NCI-H187 (cell line): ENCODE measurements at places on chromosomes 16 and 17.

DNA sequence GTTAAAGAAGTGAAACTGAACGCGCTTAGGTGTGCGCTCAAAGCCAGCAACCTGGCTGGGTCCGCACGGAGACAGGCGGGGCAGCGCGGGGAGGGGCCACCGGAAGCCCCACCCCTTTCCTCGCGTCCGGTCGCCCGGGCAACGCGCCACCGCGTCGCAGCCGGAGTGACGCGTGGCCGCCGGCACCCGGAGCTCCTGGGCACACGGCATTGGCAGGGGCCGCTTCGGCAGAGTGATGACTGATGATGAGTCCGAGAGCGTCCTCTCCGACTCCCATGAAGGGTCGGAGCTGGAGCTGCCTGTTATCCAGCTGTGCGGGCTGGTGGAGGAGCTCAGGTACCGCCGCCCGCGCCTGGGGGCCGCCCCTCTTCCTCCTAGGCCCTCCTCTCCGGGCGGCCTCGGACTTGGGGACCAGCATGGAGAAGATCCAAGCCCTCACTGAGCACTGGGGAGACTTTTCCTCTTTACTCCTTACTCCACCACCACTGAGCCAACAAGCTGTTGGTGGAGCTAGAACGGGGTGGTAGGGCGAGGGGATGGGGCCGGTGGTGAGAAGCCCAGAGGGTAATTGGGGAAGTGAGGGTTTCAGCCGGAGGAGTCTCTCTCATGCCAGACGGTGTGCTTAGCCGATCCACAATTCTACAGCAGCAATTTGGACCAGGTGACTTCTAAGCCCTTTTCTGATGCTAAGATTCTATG is 44.9 kb downstream of the PRSS54 start:
- DNase-seq, result peak; percentile 27

- DNase-seq, result no peak
Observed at GRCh38 chr16:81752225-81752875, 26.7 kb upstream of the PLCG2 start.

- no peak for DNase-seq
Observed at GRCh38 chr17:81858170-81858966, 2.0 kb downstream of the P4HB start.

DNA sequence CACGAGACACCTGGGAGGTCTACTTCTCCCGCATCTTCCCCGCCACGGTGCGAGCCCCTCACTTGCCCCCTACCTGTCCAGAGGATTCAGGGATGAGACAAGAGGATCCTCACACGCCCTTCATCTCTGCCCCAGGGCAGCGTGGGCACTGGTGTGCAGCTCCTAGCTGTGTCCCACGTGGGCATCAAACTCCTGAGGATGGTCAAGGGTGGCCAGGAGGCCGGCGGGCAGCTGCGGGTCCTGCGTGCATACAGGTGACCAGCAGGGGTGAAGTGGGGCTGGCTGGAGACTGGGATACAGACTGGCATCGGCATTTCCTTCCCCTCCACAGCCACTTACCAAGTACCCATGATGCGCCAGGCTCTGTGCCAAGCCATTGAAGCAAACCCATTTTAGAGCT is 28.4 kb upstream of the ALKBH5 start:
- DNase-seq, result no peak

- DNase-seq, result no peak
Observed at GRCh38 chr17:8939496-8940334, 25.8 kb downstream of the PIK3R5 start.

DNA sequence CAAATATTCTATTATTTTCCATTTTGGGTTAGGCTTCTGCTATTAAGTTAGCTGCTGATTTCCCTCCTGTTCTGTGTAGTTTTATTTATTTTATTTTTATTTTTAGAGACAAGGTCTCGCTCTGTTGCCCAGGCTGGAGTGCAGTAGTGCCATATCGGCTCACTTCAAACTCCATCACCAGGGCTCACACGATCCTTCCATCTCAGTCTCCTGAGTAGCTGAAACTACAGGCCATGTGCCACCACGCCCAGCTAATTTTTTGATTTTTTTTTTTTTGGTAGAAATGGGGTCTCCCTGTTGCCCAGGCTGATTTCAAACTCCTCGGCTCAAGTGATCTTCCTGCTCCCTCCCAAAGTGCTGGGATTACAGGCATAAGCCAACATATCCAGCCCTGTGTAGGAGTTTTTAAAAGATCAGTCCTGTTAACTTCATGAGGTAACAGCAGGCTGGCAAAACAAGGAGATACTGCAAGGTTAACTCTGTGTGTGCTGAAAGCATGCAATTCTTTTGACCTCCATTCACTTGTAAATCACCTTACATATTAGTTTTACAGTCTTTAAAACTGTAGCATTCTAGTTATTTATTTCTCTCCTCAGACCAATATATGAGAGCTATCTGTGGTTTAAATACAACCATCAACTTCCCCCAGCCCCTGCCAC is 63.2 kb downstream of the SSH2 start:
- no peak for DNase-seq

DNA sequence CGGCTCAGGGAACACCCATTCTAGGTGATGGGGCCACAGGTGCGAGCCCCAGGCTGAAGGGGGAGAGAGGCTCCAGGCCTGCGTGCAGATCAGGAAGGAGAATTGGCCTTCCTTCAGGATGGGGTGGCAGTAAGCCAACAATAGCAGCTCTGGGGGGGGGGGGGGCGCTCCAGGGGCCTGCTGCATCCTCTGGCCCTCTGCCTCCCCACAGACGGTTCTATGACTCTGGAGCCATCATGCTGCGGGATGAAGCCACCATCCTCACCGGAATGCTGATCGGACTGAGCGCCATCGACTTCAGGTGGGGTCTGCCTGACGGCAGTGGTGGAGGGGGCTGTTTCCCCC is 6.1 kb downstream of the RUNDC3A start:
- no peak for DNase-seq

DNA sequence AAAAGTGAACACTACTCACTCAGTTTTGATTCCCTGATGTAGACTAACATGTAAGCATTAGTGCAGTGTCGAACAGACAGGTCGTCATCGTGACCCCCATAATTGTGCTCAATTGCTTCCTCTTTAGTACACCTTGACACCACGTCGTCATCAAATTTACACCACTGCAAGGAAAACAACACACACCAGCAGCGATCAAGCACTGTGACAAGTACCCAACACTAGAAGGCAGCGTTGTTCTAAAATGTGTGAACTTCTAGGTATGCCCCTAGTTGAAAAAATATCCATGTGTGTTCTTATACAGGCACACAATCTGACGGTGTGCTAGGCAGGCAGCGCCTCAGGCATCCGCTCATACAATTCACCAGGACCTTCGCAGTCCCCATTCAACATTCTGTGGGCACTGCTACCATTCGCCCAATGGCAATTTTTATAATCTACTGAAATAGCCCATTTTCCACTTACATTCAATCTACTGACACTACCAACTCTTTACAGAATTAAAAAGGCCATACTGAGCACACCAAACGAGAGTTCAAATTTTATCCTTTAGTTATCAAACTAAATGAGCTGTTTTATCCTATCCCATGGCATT is 23.1 kb downstream of the LITAFD start:
- no peak for DNase-seq

GRCh38 chr17:57357392-57357784 is 101.1 kb downstream of the MSI2 start:
- DNase-seq, result no peak

DNA sequence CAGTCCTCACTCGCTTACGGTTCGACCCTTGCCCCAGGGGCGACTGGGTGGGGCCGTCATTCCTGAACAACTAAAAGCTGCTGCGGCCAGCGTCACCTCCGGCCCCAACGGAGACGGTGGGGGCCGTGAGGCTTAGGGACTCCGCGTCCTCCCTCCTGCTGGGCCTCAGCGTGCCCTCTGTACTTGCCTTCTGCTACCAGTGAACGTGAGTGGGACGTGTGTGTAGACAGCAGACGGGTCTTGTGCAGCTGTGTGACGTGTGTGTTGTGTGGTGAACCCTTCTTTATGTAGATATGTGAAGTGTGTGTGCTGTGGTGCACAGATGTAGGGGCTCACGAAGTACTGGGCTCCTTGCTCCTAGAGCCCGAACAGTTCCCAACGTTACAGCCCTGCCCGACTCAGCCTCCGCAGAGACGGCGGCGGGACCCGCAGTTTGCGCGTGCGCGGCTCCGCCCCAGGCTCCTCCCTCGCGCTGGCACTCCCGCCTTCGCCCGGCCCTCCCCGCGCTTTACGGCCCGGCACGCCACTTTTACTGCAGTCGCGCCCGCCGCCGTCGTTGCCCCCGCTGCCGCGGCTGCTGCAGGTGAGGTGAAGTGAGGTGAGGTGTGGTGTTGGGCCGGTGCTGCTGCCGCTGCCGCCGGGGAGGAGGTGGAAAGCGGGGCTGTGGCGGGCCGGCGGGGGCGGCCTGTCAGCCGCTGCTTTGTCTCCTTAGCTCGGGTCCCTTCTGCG is at the start of gene PHAF1:
Gene PHAF1 (plus strand): TSS at position 535 of the 729 bp plus-strand sequence. CDS start 235 bp downstream, outside the sequence.
- DNase-seq, result peak; percentile 49

GRCh38 chr16:87028481-87029320 is 288.5 kb downstream of the C16orf95 start:
- DNase-seq, result no peak

DNA sequence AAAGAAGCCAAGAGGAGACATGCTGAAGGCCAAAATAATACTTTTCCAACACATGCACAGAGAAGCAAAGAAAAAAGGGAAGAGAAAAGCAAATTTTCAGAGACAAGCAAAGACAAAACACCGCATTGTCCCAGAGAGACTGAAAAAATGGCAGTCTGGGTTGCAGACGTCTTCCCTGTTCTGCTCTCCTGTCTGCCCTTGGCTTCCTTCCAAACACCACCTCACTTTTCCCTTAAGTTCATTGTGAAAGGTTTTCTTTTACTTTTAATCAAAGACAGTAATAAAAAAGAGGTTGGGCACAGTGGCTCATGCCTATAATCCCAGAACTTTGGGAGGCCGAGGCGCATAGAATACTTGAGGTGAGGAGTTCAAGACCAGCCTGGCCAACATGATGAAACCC is 21.2 kb upstream of the VAT1L start:
- DNase-seq, result no peak

DNA sequence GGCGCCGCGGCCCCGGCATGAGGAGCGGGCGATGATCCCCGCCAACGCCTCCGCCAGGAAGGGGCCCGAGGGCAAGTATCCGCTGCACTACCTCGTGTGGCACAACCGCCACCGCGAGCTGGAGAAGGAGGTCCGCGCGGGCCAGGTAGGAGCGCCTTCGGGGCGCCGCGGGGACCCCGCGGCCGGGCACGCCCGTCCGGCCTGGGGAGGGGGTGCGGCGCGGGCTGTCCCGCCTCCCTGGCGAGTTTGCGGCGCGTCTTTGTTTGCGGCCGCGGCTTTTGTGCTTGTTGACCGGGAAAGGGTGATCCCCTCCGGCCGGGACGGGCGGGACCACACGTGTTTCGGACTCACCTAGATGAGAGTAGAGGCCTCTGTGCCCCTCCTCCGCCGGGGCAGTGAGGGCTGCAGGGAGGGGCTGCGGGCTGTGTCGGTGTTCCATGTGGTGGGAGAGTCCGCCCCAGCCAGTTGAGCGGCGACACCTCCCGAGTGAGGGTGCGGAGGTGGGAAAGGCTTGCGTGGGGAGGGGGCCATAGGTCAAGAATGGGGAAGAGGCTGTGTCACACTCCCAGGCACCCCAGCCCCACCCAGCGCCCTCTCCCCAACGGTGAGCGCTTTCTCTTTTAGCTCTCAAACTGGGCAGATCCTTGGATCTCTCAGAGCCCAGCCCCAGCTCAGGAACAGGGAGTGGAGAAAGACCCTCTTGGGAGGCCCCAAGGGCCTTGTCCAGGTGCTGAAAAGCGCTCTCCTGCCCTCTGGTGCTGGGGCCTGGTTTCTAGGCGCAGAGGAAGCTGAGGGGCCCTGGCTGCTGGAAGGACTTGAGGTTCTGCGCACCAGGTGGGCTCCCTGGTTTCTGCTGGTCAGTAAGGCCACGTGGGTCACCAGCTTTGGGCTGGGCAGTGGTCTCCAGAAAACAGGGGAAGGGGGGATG is 923 bp downstream of the ANKRD13B start:
- no peak for DNase-seq

DNA sequence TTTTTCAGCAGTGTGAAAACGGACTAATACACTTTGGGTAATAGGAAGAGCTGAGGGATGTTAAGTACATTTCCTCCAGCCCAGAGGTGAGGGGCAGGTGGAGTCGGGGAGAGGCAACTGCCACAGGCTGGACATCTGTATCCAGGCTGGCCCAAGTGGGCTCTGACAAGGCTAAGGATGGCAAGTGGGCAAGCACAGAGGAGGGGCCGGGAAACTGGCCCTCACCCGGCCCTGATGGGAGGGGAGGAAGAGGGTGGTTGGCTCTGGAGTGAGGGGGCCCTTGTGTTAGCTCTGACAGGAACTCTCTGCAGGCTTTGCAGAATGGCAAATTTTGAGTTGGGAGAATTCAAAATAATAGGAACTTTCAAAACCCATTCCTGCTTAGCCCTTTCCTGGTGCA is 251.0 kb upstream of the TNRC6C start:
- DNase-seq, result no peak

DNA sequence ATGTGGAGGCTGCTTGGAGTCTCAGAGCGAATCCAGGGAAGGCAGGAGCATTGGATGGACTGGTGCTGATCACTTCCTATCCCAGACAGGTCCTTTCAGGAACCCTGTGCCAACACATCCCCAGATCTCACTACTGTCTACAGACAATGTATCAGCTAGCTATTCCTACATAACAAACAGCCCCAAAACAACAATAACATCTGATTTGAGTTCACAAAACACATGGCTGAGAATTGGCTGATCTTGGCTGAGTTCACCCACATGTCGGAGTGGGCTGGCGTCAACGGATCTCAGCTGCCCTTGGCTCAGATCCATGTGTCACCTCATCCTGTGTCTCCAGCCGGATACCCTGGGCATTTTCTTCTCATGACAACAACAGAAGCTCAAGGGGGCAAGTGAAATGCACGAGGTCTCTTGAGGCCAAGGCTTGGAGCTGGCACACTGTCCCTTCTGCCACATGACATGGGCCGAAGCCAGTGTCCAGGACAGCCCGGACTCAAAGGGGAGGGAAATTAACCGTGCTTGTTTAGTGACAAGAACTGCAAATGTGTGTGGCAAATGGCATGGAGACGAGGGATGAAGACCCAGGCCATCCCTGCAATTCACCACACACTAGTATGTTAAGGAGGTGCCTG is 18.7 kb downstream of the SNX20 start:
- DNase-seq, result no peak

DNA sequence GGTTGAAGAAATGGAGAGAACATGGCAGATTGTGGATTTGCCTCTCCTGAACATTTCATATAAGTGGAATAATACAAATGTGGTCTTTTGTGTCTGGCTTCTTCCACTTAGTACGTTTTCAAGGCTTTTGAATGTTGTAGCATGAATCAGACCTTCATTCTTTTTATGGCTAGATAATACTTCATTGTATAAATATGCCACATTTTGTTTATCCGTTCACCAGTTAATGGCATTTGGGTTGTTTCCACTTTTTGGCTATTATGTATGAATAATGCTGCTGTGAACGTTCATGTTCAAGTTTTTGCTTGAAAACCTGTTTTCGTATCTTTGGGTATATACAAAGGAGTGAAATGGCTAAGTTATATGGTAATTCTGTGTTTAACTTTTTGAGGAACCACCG is 130.4 kb downstream of the TANC2 start:
- no peak for DNase-seq
